ENCODE measurements at places on chromosomes 1 and 21.

GRCh38 chr1:226405411-226405988, 2.4 kb downstream of the PARP1 start:
- no peak for DNase-seq

GRCh38 chr1:923131-923990, at the start of gene SAMD11:
Gene SAMD11 (plus strand): TSS chr1:923923. CDS start chr1:924432, 509 bp downstream.
- DNase-seq, result peak; percentile 67

DNA sequence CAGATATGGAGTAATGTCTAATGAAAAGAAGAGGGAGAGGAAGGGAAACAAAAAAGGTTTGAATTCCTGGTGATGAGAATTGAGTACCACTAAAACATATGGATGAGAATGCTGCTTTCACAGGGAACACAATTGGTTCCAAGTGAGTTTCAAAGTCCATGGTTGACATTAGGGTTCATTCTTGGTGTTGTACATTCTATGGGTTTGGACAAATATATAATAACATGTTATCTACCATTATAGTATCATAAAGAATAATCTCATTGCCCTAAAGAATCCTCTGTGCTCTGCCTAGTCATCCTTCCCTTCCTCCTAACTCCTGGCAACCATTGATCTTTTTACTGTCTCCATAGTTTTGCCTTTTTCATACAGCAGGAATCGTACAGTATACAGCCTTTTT, 20.1 kb downstream of the TMCO1 start:
- no peak for DNase-seq

- DNase-seq, result no peak
Measured at GRCh38 chr1:171480035-171480434, 5.3 kb upstream of the PRRC2C start.

DNA sequence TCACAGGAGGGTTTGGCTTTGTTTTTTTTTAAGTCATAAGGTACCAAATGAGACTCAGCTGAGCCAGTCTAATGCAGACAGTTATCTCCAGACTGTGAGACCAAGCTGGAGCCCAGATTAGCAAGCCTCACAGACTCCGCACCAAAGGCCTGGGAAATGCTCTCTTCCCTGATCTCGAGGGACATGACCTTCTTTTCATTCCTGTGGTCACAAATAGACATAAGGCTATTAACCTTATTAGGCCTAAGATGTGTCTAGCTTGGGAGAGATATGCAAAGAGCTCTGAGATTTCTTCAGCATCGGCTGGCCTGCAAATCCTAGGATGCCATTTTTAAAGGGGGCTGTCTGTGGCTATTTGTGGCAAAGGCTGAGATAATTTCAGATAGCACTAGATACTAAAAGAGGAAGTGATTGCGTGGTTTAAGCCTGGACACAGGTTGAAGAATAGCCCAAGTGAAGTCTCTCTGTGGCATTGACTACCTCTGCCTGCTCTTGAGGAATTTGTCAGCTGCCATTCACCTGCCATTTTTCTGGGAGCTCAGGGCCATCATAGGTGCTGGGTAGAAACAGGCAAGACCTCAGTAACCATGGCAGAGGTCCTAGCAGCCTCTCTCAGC, 301.3 kb downstream of the SIPA1L2 start:
- DNase-seq, result no peak
